ENCODE measurements at places on chromosomes 2 and 18.

- DNase-seq, result no peak
Observed at GRCh38 chr2:212426637-212427412, 111.8 kb downstream of the ERBB4 start.

DNA sequence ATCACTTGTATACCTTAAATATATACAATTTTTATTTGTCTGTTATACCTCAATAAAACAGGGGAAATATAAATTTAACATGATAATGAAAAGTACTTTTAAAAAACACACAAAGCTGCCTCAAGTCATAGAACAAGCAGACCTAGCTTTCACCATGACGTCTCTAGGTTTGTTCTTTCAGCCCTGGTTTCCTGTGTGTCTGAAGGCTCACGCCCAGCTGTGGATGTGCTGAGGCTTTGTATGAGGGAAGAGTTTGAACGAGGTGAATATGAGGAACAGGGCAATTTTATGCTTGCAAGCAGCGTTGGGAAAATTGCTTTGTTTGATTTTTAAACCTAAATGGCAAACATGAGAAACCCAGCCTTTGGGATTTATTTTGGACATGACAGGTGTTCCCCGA is 15.3 kb downstream of the SH3RF3 start:
- DNase-seq, result no peak

DNA sequence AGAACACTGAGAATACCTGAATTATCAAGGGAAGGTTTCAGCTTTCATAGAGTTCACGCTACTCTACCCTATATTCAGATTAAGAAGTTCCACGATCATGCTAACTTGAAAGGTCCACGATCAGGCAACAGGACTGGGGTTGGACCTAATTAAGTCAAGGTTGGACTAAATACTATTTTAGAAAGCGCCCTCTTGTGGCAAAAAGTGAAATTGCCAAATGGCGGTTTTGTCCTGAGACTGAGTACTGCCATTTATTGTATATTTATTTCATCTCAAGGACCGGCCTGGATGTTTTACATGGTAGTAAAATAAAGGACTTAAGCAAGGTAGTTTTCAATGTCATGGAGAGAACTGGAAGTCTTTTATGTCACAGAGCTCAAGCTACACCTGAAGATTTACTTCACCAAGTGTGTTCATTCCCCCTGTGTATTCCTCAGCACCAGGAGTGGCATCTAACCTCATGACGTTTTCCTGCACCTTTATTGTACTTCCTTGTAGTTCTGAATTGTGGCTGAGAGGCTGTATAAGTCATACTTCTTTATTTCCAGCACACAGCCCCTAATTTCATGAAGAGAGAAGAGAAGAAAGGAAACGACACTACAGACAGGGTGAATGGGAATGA is 56.8 kb downstream of the SRD5A2 start:
- DNase-seq, result peak; percentile 42

DNA sequence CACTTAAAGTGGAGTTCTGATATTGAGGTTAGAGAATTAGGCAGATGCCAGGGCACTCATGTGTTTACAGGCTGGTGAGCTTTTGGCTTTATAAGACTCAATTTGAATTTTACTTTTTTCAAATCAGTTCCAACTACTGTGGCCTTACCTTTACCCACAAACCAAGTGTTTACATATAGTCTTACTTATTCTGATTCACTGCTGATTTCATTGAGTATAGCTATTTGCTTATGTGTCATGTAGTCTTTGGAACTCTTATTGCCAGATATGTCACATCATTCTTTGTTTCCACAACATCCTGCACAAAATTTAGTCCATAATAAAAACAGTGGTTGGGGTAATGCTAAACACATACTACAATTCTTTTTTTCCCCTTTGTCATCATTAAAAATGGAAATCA is 96.5 kb downstream of the XIRP2 start:
- no peak for DNase-seq

DNA sequence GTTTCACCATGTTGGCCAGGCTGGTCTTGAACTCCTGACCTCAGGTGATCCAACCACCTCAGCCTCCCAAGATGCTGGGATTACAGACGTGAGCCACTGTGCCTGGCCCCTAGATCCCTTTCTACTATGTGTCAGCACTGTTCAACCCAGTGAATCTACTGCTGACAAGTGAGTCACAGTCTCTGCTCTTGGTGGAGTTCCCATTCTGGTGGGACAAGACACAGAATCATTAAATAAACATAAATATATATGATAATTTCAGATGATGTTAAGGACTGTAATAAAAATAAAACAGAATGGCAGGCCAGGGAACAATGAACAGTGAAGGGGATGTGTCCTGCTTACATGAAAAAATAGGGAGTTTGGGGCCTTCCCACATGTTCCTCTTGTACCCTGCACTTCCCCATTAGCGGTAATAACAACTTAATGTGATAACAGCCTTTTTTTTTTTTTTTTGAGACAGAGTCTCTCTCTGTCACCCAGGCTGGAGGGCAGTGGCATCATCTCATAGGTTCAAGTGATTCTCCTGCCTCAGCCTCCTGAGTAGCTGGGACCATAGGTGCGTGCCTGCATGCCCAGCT is 112.2 kb downstream of the CPO start:
- DNase-seq, result no peak

GRCh38 chr2:10282611-10283105 is 20.0 kb upstream of the HPCAL1 start:
- DNase-seq, result no peak

DNA sequence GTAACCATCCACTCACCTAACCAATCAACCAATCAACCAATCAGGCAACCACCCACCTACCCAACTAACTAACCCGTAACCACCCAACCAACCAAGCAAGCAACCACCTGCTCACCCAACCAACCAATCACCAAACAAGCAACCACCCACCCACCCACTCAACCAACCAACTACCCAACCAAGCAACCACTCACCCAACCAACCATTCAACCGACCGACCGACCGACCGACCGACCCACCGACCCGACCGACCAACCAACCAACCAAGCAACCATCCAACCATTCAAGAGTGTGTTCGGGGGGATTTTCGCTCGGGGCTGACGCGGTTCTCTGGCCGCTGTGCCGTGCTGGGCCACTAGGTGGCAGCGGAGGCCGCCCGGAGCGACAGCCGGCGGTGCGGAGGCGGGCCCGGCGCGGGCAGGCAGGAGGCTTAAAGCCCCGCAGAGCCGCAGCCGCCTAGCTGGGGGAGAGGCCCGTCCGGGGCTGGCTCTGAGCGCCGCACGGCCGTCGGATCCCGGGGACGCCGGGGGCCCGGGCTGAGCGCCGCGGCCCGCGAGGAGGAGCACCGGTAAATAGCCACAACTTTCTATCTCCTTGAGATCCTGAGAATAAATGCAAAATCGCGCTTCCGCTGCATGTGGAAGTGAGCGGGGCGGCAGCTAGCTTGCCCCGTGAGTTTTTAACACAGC is at the start of gene MC5R:
TSS of gene MC5R (plus strand) at position 443 of the 689 bp plus-strand sequence. CDS start 1,617 bp downstream, outside the sequence.
- peak; percentile 36 for DNase-seq

GRCh38 chr2:225479386-225479785 is 79.9 kb downstream of the NYAP2 start:
- DNase-seq, result no peak

DNA sequence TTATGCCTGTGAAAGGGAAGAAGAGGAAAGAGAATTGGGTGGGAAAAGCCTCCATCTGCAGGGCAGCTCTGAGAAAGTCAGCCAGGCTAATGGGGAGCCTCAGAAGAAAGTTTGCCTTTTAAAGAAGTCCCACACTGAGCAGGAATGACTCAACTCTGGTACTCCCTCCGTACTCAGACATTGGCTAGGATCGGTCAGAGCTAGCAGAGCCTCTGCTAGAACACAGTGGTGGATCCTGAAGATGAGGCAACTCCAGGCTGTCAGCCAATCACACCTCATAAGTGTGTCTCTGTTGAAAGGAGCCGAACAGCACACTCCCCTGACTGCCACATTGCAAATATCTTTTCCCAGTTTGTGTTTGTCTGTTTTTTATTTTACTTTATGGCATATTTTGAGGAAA is 96.9 kb downstream of the HNRNPLL start:
- DNase-seq, result no peak

- no peak for DNase-seq
Observed at GRCh38 chr2:63121055-63121834, 70.6 kb downstream of the OTX1 start.

DNA sequence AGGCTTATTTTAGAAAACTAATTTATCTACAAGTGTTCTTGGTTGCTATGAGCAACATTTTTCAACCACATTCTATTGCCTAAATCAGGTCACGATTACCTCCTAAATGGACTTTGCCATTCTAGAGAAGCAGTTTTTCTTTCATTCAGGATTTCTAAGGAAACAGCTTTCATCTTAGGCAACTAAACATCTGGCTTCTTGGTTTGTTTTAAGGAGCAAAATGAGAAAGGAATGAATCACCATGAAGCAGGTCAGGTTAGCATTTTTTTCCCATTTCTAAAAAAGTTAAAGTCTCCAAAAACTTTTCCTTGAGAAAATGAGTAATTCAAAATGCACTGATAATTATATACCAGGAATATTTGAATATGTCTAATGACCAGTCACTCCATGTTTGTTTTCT is 114.8 kb downstream of the GAREM1 start:
- no peak for DNase-seq

GRCh38 chr2:28390746-28391563 is 1.7 kb upstream of the FOSL2 start:
- no peak for DNase-seq

GRCh38 chr18:27142891-27143290 is 42.2 kb downstream of the CHST9 start:
- DNase-seq, result no peak

DNA sequence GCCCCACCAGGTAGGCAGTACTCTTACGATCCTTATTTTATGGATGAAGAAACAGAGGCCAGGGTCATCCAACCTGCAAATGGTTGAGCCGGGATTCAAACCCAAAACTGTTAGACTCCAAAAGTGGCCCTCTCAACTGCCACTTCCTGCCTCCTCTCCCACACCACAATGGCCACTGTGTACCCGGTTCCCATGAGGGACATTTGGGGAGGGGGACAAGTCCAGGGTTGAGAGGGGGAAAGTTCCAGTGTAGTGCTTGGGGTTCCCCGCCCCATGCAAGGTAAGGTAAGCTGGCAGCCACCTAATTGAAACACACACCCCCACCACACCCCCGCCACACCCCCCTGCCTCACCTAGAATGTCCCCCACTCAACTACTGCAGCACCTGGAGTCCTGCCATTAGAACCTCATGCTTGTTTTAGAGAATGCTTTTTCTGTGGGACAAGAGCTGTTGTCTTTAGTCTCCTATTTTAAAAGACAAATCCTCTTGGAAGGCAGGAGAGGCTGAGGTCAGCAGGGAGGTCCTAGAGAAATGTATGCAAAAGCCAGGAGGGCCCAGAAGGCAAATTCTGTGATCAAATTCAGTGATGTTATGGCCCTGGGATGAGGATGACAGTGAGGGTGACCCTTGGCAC is 145.2 kb downstream of the ZFP36L2 start:
- no peak for DNase-seq

DNA sequence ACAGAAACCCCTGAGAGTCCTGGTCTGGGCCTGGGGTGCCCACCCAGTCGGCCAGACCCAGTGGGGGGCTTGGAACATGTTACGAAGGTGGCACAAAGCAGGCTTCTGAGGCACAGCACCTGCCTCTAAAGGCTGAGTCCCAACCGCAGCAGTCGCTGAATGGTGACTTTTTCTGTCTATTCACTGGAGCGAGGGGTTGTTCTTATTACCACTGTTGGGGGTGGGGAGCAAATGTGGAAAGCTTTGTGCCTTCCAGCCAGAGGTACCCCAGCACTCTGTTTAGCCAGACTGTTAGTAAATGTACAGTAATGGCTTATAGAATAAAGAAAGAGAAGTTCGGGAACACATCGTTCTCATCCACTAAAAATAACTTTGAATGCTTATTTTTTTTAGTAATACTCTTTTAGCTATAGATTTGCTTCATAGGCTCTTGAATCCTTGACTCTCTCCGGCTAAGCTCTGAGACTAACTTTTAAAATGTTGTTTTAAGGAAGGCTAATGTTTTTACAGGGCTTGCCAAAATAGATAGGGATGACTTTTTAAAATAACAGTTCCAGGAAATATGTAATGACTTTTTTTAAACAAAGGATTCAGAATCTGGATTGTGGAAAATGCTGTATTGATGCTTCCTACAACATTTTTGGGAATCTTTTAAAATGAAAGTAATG is 23.4 kb upstream of the PTPN2 start:
- no peak for DNase-seq

- no peak for DNase-seq
Observed at GRCh38 chr18:8177330-8178016, 431.8 kb upstream of the RAB12 start.

DNA sequence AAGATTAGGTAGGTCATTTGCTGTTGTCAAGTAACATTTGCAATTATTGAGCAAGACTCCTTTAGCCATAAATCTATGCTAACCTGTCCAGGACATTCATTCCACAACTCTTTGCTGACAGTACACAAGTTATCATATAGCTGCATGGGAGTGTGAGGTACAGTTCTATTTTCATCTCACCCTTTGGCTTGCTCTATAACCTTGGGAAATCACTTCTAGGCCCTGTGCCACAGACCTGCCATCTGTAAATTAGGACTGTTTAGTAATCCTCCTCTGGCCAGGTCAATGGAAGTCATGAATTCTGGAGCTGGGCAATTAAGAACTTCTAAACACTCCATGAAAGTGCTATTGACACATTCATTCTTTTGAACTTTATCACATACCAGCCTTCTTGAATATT is 34.6 kb upstream of the PAIP2B start:
- no peak for DNase-seq

- DNase-seq, result no peak
Observed at GRCh38 chr18:75438891-75439290, 11.4 kb upstream of the SMIM21 start.

GRCh38 chr2:82811946-82812345 is 1647.1 kb downstream of the SUCLG1 start:
- DNase-seq, result no peak

- DNase-seq, result no peak
Observed at GRCh38 chr2:223437788-223438187, 164.4 kb downstream of the SCG2 start.

Data from stimulated activated CD4-positive, alpha-beta T cell treated with anti-CD3 and anti-CD28 coated beads, Interleukin-1b, Interleukin-23, amount 100 ng/mL, for 24 hours (primary cell).